ENCODE measurements at places on chromosomes 5 and 9.

GRCh38 chr5:61866930-61867329 lies 439.1 kb upstream of the KIF2A start:
- DNase-seq: no peak

- DNase-seq: no peak
Measured at GRCh38 chr5:151885138-151885908, 39.3 kb downstream of the GLRA1 start.

DNA sequence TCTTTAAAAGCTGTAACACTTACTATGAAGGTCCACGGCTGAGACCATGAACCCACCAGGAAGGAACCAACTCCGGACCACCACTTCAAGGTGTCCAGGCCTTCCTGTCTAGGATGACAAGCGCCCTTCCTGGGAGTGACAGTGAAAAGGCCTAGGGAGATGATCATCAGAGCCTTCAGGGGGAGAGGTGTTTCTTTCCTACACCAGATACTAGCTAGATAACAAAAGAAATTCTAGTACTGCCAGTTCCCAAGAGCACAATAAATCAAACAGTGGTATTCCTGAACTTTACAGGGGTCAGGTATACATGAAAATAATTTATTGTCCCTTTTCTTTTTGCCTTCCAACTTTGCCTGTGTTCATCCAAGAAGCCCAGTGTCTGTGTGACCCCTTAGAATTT lies 94.2 kb upstream of the NFIL3 start:
- DNase-seq: no peak

- DNase-seq: no peak
Measured at GRCh38 chr9:134177186-134177585, 12.8 kb upstream of the RNU6ATAC start.

DNA sequence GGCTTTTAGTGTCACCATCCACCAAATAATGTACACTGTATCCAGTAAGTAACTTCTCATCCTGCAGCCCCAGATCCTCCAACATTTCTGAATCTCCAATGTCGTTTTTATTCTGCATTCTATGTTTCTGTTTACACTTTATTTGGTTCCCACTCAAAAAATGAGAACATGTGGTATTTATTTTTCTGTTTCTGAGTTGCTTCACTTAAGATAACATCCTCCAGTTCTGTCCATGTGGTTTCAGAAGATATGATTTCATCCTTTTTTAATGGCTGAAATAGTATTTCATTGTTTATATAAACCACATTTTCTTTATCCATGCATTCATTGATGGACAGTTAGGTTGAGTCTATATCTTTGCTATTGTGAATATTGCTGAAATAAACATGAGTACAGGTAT lies 677.3 kb upstream of the FTMT start:
- no peak for DNase-seq
